Suppressor macrophage (primary cell): ENCODE measurements at places on chromosomes 4 and X.
A peak's percentile ranks its signal among the peaks of the same experiment; 100 is the strongest.

DNA sequence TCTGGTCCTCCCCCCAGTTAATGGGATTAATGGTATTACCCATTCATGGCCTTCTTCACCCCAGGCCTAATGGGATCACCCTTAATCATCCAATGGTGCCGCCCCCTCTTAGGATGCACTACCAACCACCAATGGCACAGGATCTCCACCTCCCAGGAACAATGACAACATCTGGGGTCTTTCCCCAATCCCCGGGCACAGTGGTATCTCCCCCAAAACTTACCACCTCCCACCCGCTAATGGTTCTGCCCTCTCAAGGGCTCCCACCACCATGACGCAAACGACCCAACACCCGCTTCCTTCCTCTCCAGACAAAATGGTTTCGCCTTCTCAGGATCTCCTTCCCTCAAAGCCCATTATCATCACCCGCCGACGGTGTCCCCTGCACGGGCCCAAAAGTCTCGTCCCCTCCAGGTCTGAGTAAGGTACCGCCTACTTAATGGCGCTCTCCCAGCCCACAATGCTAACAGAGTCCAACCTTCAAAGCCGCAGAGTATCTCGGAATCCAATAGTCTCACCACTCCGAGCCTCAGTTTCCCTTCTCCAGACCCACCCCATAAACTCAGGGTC is 458 bp downstream of the GRIPAP1 start:
- DNase-seq = peak; percentile 70

GRCh38 chr4:75844151-75844662 is 58.0 kb downstream of the PPEF2 start:
- peak; percentile 44 for DNase-seq

- no peak for DNase-seq
Measured at GRCh38 chrX:153407736-153408135, 3.5 kb upstream of the ZFP92 start.

- DNase-seq = no peak
Measured at GRCh38 chr4:128661479-128661878, 148.0 kb upstream of the JADE1 start.

GRCh38 chrX:20968996-20969395 is 405.2 kb upstream of the CNKSR2 start:
- DNase-seq = no peak

GRCh38 chr4:38164346-38164745 is 204.1 kb downstream of the PTTG2 start:
- peak; percentile 31 for DNase-seq

- no peak for DNase-seq
Measured at GRCh38 chr4:16187455-16187854, 38.8 kb downstream of the TAPT1 start.

DNA sequence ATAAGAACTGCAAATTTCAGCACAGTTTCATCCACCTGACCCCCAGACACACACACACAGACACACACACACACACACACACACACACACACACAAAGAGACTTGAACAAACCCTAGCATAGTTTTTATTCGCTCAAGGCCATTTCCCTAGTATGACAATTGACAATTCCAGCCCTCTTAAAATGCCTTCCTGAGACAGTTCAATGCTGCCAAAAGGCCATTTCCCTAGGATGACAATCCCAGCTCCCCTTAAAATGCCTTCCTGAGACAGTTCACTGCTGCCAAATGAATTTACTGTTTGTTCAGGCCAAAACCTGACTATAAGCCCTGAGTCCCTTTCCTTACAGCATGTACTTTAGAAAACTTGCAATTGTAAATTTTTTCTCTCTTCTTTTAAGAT is 259.5 kb upstream of the SLC7A11 start:
- DNase-seq = no peak

DNA sequence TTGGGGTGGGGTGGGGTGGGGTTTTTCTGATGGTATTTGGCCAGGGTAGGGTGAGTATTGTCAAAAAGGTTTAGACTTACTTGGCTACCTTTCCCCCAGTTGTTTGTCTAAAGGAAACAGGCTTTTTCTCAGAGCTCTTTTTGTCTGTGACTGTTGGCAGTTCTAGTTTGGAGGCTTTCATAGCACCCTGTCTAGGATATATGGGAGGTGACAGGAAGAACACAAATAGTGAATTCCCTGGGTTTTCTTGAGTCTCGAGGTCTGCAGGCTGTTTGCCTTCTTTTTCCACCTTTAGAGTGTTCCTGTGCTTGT is 13.5 kb downstream of the RPS6KA3 start:
- DNase-seq = no peak

- DNase-seq = no peak
Measured at GRCh38 chr4:147633113-147633512, 15.9 kb downstream of the TMEM184C start.

GRCh38 chr4:96052827-96053226 is 212.9 kb downstream of the PDHA2 start:
- DNase-seq = no peak

GRCh38 chr4:178811356-178811755 is 1369.1 kb upstream of the AGA start:
- DNase-seq = no peak

DNA sequence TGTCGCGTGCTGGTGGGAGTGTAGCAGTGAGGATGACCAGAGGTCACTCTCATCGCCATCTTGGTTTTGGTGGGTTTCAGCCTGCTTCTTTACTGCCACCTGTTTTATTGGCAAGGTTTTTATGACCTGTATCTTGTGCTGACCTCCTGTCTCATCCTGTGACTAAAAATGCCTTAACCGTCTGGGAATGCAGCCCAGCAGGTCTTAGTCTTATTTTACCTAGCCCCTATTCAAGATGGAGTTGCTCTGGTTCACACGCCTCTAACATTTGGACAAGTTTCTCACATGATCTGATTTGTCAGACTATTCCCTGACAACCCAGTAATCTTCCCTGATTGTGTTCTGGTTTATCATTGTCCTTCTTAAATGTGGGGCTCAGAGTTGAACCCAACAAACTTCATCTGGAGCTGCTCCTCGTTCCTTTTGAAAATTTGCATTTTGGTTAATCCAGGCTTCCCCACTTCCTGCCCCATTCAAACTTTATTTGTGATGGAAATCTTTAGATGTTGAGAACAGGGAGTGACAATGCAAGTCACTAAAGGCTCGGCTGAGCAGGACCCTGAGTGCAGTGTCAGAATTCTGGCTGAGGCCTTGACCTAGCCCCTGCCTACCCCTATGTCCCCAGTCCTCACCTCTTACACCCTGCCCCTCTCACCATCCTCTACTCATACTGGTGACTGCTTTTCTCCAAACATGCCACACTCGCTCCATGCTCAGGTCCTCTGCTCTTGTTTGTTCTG is 226.8 kb downstream of the STIM2 start:
- DNase-seq = no peak

GRCh38 chrX:153778181-153778580 is 2.7 kb upstream of the SRPK3 start:
- DNase-seq = no peak

- DNase-seq = no peak
Measured at GRCh38 chr4:107050525-107051135, 14.5 kb upstream of the DKK2 start.

DNA sequence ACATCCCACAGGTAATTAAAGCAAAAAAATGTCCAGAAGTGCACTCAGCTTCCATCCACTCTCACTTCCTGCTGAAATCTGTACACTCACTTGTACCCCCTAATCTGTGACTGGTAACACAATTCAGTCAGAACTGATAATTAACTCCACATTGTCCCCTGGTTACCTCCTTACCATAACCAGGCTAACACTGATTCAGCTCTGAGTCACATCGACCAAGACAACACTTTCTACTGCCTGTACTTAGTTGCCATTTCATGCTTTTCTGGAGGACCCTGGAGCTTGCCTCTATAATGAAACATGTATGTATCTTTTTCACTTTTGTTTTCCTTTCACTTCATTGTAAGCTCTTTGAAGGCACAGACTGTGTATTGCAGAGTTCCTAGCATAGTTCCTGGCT is 130.9 kb upstream of the GABRG1 start:
- DNase-seq = no peak

DNA sequence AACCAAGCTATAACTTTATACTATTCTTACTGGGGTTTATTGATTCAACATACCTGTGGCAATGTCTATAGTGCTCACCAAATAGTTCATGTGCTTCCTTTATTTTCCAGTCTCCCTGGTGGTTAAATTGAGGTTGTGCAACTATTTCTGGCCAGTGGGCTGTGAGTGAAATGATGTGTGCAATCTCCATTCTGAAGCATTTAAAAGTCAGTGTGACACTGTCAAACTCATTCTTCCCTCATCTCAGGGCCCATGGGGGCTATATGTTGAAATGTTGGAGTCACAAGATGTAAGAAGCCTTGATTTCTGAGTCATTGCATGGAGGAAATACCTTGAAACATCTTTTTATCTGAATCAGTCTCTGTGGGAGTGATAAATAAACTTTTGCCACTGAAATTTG is 414.3 kb upstream of the RPS6KA3 start:
- DNase-seq = no peak

GRCh38 chr4:41657561-41657960 is 91.0 kb downstream of the PHOX2B start:
- no peak for DNase-seq

GRCh38 chr4:156419080-156419685 is 465.5 kb upstream of the CTSO start:
- no peak for DNase-seq

DNA sequence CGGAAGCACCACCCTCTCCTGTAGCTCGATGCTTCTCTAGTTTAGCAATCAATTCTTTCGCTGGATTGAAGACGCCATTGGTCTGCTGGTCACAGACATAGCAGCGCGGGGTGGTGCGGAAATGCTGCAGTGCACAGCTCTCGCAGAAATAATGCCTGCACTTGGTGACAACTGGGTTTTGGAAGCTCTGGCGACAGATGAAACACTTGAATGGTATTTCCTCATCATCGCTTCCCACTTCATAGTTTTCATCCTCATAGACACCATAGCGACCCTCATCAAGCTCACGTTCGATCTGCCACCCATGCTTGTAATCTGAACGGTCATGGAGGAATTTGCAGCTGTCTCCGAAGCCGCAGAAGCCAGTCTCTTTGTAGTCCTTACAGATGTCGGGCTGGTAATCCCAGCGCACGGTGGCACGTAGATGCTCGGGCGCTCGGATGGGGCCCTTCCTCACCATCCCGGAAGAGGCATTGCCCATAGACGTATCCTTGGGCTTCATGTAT is 854 bp downstream of the RNF113A start:
- DNase-seq = peak; percentile 49

GRCh38 chrX:1351981-1352714 is 15.6 kb downstream of the IL3RA start:
- DNase-seq = no peak

GRCh38 chr4:140609548-140610425 is 41.0 kb upstream of the UCP1 start:
- peak; percentile 18 for DNase-seq

- DNase-seq = peak; percentile 5
Measured at GRCh38 chr4:164012396-164013027, 518.0 kb downstream of the TMA16 start.

DNA sequence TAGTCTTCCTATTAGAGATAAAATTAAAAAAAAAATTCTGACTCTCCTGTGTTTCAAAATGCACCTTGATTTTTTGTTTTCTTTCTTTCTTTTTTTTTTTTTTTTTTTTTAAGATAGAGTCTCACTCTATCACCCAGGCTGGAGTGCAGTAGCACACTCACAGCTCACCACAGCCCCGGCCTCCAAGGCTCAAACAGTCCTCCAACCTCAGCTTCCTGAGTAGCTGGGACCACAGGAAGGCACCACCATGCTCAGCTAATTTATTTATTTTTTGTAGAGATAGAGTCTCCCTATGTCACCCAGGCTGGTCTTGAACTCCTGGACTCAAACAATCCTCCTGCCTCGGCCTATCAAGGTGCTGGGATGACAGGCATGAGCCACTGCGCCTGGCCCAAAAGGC is 41.1 kb upstream of the TMEM184C start:
- no peak for DNase-seq

DNA sequence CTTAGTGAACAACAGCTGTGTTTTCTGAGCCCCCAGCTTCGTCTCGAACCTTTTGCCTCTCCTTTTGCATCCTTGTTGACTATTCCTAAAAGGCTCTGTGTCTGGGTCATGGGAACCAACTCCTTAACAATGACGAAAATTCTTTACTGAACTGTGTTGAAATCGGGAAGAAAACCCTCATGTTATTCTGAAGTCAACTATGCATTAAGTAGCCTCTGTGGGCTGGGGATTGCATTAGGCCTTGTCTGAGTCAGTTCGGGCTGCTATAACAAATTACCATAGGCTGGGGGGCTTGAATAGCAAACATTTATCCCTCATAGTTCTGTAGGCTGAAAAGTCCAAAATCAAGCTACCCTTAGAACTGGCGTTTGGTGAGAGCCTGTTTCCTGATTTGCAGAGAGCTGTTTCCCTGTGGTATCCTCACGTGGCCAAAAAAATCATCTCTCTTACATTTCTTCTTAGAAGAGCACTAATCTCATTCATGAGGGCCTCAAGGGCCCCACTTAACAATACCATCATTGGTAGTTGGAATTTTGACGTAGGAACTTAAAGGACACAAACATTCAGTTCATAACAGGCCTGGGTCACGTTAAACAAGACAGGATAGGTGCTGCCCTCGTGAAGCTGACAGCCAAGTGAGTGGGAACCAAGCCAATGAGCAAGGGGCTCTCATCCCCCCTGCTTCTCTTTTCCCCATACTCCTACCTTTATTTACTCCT is 75.9 kb downstream of the CLNK start:
- no peak for DNase-seq

GRCh38 chr4:124191329-124191728 is 521.2 kb downstream of the ANKRD50 start:
- DNase-seq = no peak

GRCh38 chr4:149896432-149896831 is 80.8 kb upstream of the IQCM start:
- DNase-seq = no peak

GRCh38 chrX:40446921-40447320 is 133.8 kb upstream of the ATP6AP2 start:
- no peak for DNase-seq

GRCh38 chr4:111689214-111689613 is 456.0 kb upstream of the FAM241A start:
- DNase-seq = no peak

DNA sequence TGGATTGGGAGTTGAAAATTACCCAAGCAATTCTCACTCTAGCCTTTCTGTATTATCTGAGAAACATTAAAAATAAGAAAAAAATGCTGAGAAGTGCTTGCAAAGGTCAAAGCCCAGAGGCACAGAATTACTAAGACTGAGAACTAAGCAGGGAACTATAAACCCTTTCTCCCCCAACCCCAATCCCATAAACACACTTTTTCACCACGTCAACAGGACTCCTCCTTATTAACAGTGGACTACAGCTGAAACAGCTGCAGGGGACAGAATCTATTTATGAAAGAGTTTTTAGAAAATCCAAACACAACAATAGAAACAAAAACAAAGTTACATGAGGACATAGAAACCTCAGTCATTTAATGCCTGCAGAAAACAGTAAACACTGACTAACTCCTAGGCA is 984.1 kb downstream of the TRAM1L1 start:
- no peak for DNase-seq

DNA sequence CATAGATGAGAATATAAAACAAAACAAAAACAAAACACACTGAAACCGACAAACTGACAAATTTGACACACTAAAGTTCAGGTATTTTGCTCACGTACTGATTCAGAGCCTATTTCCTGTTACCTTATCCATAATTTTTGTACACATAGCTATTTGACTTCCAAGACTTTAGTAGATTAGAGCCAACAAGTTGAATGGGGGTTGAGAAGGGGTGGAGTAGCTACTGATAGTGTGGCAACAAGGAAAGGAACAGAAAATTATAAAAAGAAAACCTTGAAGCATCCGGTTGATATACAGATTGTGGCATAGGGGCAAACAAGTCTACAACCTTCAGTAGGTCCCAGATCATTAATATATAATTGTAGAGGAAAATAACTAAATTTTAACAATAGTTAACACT is 92.3 kb upstream of the RASGEF1B start:
- DNase-seq = no peak

- no peak for DNase-seq
Measured at GRCh38 chrX:104189837-104190236, 23.6 kb downstream of the FAM199X start.
